ENCODE measurements at places on chromosomes 3 and 15.

DNA sequence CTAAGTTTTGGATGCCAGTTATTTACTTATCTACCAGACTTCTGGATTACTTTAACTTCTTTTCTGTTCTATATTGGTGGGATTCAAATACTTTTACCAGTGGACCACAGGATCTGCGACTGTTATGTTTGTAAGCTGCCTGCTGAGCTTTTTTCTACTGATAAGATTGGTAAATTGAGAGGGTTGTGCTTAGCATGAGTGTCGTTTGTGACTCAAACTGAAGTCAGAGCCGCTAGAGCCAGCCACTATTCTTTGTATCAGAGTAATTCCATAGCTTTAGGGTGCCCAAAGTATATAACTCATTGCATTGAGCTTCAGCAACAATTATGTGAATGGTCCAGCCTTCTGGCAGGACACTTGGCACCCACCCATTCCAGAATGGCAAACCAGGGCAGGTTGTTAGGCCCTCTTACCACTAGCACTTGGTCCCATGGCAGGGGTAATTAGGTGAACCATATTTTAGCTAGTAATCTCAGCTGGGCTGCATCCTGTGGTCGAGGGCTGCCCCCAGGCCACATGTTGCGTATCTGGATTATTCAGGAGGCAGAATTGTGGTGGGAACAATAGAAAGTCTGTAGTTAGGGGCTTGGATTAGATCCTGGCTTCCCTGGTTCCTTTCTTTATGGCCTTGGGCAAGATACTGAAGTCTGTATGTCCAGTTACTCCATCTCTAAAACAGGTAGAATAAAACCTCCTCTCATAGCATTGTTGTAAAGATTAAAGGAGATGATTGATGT, 6.0 kb downstream of the PLCL2 start:
- DNase-seq = no peak

- no peak for DNase-seq
These were observed 76.6 kb downstream of the P3H2 start for GRCh38 chr3:190044142-190044541.

GRCh38 chr3:106212665-106213222, 343.9 kb upstream of the CBLB start:
- no peak for DNase-seq

DNA sequence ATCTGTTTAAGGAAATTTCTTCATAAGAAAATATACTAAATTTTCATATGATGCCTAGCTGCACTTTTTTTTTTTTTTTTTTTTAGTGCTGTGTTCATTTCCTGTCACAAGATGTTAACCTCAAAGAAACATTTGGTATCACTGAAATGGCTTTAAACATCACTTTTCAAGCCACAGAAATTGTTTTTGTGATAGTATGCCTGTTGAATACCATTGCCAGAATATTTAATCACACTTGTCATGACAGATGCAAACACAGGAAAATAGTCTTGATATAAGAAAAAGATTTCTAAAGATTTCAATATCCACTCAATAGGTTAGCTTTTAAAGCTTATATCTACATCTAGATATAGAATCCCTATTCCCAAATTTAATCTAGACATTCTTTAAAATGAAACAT, 608.5 kb upstream of the AGTR1 start:
- no peak for DNase-seq

GRCh38 chr15:90087454-90088154, 14.7 kb downstream of the IDH2 start:
- no peak for DNase-seq

DNA sequence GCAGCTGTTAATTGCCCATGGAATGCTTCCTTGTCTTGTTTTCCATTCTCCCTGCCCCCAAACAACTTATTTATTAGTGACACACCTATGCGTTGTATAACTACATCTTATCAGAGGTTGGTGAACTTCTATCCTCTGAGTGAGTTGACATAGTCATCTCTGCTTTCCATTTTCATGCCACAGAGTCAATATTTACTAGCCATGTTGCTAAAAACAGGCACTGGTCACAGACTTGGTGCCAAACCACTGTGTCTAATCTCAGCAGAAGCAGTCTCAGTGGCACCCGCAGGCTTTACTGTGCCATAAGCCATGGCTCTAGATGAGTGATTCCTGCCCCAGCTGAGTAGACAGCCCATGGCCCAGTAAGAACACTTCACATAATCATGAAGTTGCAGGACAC, 26.5 kb downstream of the DAPK2 start:
- DNase-seq = peak; percentile 36

DNA sequence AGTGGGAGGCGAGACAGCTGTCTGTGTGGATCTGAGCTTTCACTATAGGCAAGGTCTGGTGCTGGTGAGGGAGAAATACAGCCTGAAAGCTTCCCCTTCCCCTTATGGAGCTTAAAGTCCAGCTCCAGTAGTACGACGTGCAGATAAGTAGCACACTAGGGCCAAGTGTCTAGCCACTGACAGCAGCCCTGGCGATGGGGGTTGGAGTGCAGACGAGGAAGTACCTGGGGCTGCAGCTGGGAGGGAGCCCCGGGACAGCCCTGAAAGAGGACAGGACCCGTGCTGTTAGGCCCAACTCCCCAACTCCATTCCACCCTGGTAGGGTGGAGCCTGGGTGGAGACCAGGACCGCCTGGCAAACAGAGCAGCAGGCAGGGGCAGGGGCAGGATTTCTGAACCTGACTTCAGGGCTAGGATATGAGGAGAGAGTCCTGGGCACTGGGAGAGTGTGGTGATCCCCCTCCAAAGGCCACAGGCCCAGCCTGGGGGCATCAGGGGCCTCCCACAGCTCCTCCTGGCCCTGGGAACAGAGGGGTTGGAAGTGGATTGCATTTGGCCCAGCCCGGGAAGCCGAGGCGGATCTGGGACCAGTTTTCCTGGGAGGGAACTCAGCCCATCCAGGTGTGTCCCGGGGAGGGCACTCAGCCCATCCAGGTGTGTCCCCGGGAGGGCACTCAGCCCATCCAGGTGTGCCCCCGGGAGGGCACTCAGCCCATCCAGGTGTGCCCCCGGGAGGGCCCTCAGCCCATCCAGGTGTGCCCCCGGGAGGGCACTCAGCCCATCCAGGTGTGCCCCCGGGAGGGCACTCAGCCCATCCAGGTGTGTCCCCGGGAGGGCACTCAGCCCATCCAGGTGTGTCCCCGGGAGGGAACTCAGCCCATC, 42.8 kb downstream of the BDH1 start:
- DNase-seq = no peak

DNA sequence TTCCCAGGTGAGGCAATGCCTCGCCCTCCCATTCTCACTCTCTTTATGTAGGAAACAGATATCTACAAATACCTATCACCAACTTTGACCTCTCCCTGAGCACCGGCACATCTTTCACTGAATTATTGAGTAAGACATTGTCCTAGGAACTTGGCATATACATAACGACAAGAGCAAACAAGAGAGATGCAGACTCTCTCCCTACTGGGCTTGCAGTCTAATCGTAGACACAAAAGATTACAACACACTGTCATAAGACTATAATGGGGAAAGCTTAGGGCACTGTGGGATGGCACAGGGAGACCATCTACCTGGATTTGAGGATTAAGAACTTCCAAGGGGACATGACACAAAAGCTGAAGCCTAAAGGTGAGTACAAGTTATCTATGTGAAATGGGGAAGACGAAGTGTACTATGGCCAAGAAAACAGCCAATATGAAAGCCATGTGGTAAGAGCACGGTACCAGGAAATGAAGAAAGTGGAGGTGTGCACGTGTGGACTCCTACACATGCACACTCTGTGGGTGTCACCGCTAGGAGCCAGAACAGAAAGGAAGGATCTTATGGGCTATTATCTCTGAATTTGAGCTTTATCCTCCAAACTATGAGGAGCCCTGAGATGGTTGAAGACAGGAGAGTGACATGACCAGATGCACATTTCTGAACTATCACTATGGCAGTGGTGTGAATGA, 218.8 kb upstream of the STRIT1 start:
- no peak for DNase-seq

GRCh38 chr15:66417736-66418135, 31.0 kb downstream of the MAP2K1 start:
- no peak for DNase-seq

DNA sequence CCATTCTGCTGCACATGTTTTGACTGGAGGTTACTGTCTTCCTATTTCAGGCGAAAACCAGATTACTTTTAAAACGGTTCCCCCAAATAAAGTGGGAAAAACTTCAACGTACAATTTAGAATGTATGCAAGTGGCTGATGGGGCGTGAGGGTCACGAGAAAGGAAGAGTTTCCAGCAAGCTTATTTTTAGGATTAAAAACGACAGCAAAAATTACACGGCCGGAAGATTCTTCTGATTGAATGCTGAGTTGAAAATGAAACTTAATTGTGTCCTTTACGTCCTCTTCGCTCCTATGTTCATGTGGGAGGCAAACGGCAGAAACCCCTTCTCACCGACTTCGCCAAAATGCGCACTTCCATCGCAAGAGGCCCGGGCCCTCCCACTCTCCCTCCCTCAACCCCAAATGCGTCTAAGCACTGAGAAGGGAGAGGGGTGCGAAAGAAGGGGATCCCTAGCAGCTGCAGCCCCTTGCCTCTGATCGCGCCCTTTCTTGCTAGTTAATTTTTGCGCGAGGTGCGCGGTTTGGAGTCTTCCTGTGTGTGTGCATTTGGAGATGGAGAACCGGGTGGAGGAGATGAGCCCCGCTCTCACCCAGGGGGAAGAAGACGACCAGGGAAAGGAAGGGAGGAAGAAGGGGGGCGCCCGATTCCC, 656 bp downstream of the CD47 start:
- peak; percentile 28 for DNase-seq
